NCI-H2107 (cell line): ENCODE measurements at places on chromosomes 1 and 21.

DNA sequence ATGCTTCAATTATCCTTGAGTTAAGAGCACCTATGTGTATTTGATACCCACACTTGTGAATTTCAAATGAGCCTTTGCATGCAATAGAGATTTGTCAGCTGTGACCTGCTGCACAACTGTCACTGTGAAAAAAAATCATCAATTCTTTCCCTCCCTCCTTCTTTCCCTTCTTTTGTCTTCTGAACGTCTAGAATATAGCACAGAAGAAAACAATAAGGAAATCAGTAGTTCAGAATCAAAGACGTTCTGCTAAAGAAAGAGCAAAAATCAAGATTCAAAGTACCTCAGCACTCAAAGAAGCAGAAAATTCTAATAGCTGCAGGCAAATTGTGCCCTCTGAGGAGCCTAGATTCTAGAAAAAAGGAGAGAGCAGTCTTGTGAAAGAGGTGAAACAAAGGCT is 1.7 kb upstream of the FMN2 start:
- no peak for DNase-seq

GRCh38 chr1:1325288-1326074 is 879 bp downstream of the CPTP start:
- DNase-seq, result no peak

- no peak for DNase-seq
Observed at GRCh38 chr1:45340816-45341466, 701 bp upstream of the MUTYH start.

DNA sequence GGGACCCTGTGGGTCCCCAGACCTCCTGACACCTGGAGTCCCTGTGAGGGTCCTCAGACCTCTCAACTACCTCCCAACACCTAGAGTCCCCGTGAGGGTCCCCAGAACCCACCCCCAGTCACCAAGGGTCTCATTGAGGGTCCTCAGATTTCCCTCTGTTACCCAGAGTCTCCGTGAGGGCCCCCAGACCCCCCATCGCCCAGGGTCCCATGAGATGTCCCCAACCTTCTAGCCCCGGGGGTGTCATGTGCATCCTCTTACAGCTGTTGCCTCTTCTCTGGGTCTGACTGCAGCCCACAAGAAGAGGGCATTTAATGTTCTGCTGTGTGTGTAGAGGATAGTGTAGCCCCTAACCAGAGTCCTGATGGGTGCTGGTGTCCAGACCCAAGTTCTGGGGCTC is 2.0 kb upstream of the GJC2 start:
- DNase-seq, result no peak

DNA sequence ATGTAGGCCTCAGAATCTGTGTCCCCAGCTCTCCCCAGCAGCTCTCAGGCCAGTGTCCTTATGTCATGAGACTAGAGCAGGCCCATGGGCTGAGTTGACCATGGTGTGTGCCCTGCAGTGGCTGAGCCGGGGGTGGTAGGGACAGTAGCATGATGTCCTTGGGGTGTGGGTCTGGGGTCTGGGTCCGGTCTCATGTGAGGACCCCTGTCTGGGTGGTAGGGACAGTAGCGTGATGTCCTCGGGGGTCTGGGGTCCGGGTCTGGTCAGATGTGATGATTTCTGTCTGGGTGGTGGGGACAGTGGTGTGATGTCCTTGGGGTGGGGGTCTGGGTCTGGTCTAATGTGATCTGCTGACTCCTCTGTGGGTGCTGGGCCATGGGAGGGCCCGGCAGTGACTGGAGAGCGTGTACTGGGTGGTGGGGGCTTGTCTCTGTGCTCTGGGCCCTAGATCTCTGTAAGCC is 64.5 kb downstream of the OBSCN start:
- no peak for DNase-seq

GRCh38 chr1:16066245-16066644 is 7.2 kb downstream of the FAM131C start:
- DNase-seq, result no peak

GRCh38 chr1:203547147-203547546 is 53.2 kb downstream of the OPTC start:
- no peak for DNase-seq

DNA sequence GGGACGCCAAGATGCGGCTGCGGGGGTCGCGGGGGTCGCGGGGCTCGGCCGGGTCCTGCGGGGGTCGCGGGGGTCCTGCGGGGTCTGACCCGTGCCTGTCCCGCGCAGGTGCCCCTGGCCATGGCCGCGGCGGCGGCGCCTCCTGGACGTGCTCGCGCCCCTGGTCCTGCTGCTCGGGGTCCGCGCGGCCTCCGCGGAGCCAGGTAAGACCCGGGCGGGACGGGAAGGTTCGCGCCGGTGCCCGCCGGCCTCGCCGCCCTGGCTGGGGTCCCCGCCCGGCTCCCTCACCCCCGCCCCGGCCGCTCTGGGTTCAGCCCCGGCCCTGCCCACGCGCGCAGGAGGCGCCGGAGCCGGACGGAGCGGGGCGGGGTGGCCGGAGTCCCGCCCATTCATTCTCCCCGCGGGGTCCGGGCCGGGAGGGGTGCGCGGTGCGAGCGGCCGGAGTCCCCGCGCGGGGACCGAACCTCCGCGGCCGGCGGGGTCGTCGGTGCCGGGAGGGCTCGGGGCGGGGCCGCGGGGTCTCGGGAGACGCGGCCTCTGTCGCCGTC is 380 bp downstream of the COL18A1 start:
- DNase-seq, result no peak

DNA sequence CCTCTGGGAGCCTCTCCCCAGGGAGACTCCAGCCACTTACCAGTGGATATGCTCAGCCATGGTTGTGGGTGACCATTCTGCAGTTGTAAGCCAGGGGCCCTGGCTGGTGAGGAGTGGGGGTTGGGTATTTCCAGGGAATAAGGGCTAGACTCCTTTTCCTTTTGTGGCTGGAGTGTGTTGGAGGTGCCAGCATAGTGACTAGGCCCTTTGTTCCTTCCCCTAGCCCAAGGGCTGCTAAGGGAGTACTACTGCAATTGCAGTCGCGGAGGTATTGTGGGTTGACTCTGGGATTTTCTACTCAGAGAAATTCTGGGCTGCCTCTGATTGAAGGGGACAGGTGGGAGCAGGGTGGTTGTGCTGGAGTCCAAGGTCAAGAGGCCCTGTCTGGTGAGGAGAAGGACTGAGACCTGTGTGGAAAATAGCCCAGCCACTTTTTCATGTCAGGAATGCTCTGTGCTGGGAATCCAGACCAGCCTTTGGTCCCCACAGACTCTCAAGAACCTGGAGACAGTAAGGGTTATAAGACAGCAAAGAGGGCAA is 43.1 kb downstream of the MROH9 start:
- no peak for DNase-seq

GRCh38 chr1:173477286-173478093 is at the start of gene PRDX6:
Gene PRDX6 (plus strand): TSS chr1:173477335. CDS start chr1:173477398, 63 bp downstream.
- DNase-seq, result peak; percentile 39

- no peak for DNase-seq
Observed at GRCh38 chr1:81125672-81126071, 675.1 kb upstream of the ADGRL2 start.

DNA sequence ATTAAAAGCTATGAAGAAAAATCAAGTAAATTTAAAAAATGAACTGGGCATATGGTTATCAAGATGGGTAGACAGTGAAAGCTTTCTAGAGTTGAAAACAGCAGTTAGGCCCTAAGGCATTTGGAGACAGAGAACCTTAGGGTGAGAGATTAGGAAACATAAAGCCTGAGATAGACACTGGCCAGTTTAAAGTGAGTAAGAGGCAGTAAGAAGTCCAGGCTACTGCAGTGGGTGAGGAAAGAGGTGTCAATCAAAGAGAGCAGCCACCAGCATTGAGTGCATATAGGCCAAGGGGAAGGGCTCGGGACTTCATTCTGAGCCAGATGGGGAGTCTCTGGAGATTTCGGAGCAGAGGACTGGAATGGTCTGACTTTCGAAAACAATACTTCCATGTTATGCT is 1360.5 kb upstream of the ADGRL4 start:
- DNase-seq, result no peak

DNA sequence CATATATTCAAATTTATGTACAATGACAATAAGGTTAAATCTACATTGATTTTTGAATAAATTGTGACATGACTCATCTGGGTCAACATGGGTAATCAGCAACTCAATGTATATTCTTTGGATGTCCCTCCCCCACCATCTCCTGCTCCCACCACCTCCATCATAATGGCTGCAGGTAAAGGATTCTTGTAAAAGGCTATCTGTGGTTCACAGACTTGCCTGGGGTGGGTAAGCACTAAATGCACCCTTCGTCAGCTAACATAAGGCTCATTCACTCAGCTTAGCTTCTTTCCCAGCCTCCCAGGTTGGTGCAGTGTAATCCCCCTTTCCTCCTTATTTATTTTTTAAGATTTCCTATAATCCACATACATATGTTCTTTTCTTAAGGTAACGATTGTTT is 355.7 kb upstream of the DPYD start:
- no peak for DNase-seq

GRCh38 chr1:86449103-86449502 is 19.6 kb upstream of the CLCA1 start:
- no peak for DNase-seq

- no peak for DNase-seq
Observed at GRCh38 chr1:53127546-53127945, 14.9 kb downstream of the SLC1A7 start.

DNA sequence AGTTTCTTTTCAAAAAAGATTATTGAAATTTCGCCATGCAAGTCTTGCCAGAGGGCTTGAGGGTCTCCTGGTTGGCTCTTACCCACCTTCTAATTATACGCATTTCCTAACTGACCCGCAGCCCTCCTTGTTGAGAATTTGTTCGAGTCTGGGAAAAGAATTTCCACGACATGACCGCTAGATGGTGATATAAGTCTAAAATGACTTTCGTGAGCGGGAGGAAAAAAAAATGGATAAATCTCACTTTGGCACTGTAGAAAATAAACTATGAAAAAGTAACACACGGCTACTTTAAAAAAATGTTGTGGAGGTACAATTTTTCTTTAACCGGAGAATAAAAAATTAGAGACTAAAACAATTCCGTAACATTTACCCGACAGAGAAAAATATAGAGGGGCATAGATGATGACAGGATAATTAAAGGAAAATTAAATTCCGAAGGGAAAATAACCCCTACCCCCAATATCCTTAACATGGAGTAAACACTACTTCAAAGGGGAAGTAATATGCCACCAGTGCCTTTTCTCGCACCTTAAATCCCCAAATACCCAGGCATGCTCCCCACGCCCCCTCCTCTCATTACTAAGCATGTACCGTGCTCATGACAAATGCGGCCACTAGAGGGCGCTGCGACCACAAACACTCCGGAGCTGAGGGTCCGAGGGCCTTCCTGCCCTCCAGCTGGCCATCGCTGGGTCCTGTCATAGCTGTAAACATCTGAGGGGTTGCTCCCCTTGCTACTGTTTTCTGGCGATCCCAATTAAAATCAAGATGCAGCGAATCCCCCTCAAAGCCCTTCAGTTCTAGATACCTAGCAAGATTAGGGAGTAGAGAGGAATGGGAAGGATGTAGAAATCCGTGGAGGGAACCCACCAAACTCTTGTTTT is 266.9 kb downstream of the ASTN1 start:
- DNase-seq, result peak; percentile 25

DNA sequence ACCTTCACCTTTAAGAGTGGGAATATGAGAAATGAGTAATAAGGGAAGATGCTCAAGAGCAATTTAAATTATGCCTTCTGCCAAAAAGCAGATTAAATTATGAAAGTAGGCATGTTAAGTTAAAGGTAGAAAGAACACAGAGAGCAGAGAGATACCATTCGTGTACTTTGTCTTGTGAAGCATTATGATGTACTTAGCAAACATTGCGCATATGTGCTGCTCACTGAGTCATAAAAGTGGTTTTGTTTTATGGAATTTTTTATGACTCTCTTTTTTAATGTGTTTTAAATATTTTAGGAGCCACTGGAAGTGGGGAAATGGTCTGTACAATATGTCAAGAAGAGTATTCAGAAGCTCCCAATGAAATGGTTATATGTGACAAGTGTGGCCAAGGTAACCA is 35.3 kb downstream of the MTF2 start:
- DNase-seq, result no peak

DNA sequence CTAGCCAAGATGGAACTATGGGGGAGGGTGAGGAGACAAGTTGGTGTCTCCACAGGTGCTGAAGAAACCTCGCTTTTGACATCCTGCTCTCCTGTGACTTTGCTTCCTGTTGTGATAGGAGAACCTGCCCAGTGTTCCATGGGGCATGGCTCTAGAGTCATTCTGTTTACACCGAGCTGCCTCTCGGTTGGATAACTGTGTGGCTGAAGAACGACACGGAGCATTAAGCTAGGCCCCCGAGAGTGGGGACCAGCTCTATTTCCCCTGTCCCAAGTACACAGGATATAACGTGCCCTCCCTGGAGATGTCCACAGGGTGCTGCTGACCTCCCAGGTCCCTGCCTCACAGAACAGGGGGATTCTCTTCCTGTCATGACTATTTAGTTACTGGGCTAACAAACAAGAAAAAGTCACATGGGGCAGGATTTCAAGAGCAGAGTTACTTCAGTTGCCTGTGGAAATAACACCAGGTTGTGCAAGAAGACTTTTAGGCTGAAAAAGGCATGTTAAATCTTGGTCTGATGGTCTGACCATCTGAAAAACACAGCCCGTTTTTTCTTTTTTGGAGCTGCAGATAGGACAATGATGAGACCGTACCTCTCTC is 29.4 kb upstream of the PPP2R5A start:
- DNase-seq, result no peak

GRCh38 chr1:153805042-153805745 is 30.0 kb downstream of the SLC27A3 start:
- peak; percentile 45 for DNase-seq

- DNase-seq, result no peak
Observed at GRCh38 chr21:35690436-35690835, 369.9 kb downstream of the SETD4 start.

- no peak for DNase-seq
Observed at GRCh38 chr1:52825868-52826267, 16.7 kb upstream of the ZYG11A start.

GRCh38 chr1:102978874-102979273 is 129.4 kb downstream of the COL11A1 start:
- DNase-seq, result no peak

DNA sequence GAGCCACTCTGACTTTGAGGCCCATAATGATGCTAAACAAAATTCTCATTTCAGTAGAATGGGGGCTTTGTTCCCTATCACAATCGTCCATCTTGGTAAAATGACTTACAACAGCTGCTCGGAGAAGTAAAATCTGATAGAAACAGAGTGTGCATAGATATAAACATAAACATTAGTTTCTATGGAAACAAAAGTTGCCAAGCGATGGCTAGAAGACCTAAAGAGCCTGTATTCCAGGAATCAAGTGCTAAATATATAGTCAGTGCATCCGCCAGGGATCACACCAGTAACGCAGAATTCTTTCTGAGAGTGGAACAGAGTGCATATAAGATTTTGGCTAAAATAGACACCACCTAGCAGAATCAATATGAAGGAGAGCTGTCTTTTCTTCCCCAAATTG is 91.2 kb upstream of the KAZN start:
- DNase-seq, result no peak
